GM03348 (cell line): ENCODE measurements at places on chromosomes 2 and 18.
A peak's percentile ranks its signal among the peaks of the same experiment; 100 is the strongest.

GRCh38 chr2:230830428-230830827 lies 34.3 kb upstream of the ITM2C start:
- no peak for DNase-seq

DNA sequence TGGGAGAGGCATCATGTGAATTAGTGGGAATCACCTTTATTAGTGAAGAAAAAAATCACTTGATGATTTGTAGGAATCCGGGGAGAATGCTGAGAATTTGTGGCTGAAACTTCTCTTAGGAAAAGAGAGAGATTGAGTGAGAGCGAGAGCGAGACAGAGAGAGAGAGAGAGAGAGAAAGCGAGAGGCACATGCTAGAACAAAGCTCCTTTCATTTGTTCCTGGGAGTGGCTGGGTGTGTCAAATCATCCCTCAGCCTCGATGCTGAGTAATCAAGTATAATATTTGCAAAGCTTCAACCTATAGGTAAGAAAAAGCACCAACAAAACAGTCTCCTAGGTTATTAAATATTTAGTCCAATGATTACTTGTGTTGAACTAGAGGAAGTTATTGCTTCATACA lies 4.4 kb upstream of the SERPINB5 start:
- no peak for DNase-seq

DNA sequence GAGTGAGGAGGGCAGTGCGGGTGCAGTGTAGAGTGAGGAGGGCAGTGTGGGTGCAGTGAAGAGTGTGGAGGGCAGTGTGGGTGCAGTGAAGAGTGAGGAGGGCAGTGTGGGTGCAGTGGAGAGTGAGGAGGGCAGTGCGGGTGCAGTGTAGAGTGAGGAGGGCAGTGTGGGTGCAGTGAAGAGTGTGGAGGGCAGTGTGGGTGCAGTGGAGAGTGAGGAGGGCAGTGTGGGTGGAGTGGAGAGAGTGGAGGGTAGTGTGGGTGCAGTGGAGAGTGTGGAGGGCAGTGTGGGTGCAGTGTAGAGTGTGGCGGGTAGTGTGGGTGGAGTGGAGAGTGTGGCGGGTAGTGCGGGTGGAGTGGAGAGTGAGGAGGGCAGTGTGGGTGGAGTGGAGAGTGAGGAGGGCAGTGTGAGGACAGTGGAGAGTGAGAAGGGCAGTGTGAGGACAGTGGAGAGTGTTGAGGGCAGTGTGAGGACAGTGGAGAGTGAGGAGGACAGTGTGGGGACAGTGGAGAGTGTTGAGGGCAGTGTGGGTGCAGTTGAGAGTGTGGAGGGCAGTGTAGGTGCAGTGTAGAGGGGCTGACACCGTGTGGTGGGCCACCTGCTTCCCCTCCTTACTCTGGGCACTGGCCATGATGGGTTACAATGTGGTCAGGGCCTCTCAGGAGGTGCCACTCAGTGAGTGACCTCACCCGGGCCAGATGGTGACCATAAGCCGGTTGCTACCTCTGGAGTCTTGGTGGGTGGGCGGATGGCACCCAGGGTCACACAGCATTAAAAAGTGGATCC lies 28.5 kb downstream of the INPP4A start:
- DNase-seq, result no peak

DNA sequence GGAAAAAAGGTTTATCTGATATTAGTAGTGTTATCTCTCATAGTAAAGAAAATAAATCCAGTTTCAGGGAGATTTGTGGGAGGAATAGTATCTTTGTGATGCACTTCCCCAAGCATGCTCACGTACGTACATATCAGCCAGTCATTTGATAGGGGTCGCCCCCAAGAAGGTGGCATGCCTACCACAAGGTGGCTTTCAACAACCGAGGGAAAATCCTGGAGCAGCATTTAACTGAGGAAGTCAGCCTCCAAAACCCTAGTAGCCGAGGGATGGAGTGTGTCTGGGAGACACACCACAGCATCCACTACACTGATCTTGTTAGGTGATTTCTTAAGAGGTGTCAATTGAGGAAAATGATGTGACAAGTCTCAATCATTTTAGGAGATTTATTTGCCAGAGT lies 623.9 kb downstream of the NYAP2 start:
- no peak for DNase-seq

DNA sequence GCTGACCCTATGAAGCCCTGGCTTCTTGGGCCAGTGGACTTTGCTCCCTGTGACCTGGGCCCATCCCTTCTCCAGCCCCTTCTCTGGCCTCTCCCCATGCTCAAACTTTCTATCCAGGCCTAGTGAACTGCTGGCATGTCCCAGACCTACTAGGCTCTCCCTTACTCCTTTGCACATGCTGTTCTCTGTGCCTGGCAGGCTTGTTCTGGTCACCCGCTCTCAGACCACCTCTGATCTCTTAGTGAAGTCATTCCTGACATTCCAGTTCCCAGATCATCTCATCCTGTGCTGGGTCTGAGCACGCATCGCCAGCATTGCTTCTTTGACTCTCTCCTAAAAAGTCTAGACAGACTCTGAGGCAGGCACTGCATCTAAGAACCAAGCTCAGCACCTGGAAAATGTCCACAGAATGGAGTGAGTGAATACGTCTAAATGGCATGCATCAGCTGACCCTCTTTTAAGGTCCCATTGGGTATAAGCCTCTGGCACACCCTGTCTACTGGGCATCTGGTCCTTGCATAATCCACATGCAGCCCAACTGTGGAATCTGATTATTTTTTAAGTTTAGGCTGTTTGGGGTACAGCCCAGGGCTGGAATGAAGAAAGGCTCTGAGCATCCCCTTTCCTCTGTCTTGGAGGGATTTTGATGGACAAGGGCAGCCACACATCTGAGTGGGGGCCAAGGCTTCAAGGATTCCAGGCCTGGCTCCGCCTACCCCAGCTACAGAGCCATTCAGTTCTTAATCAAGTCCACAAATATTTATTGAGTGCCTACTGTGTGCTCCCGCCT lies 130.6 kb upstream of the HAAO start:
- peak; percentile 91 for DNase-seq

- DNase-seq, result no peak
Observed at GRCh38 chr18:67408240-67408639, 108.3 kb downstream of the DSEL start.

DNA sequence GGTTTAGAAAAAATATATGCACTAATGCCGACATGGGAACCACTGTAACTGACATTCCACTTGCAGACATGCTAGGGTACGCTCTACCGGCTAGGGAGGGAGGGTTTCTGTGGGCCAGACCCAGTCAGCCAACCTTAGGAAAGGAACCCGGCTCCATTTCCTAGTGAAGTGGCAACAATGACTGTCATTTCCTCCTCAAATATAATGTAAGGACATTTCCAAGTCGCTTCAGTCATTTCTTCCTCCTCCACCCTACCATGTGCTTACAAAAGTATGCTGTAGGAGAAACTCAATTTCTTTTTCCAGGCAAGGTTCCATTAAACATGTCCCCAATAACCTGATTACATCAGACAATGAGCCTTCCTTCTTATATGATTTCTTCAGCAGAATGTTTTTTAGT lies 64.3 kb upstream of the PSMD14 start:
- no peak for DNase-seq

- DNase-seq, result no peak
Observed at GRCh38 chr2:239146011-239146641, 254.7 kb downstream of the HDAC4 start.

GRCh38 chr2:138415985-138416384 lies 85.6 kb upstream of the SPOPL start:
- DNase-seq, result no peak

DNA sequence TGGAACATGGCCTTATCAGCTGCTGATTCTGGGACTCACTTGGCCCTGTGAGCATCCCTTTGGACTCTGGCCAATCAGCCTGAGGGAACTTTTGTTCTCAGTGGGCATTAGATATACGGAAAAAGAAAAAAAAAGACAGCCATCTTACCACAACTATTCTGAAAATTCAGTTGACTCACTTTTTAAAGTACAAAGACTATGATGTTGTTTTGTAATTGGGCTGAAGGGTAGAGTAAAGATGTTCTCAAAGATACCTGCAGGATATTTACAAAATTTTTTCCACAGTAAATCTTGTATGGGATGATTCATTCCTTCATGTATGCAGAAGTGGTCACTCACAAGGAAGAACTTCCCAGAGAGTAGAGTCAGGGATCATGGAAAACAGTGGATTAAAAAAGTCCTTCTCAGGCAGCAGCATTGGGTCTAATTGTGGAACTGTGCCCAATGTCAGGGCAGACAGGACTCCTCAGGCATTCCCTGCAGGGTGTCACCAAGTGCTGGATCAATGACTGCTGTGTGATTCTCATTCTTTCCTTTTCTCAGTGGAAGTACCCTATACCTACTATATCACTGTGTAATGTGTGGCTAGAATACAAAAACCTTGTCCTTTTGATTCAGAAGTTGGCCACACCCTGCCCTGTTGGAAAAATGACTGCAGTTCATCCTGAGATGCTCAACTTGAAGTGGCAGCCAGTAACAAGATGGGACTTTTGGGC lies 35.4 kb downstream of the SULT1C4 start:
- DNase-seq, result peak; percentile 23

DNA sequence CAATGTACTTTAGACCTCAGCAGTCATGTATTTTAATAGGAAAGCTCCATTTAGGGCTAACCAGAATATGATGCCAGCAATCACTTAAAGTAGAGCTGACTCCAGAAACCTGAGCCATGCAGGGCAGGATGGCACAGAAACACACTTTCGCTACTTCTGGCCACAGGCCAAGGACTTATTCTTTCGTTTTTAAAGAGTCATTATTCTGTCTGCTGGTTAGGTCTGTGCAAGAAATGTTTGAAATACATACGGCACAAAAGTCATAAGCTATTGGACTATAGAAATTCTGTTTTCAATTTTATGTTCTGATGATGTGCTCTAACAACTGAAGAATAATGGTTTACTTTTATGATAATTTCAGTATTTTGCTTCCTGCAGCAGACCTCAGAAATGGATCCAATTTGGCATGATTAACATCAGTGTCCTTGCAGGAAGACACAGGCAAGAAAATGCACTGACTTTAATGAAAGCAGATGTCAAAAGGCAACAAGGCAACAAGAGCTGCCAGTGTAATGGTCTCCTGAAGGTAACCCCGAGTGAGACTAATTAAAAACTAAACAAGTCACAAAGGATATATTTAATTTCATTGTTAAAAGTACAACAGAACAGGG lies 114.4 kb upstream of the CHRNA1 start:
- DNase-seq, result peak; percentile 30

DNA sequence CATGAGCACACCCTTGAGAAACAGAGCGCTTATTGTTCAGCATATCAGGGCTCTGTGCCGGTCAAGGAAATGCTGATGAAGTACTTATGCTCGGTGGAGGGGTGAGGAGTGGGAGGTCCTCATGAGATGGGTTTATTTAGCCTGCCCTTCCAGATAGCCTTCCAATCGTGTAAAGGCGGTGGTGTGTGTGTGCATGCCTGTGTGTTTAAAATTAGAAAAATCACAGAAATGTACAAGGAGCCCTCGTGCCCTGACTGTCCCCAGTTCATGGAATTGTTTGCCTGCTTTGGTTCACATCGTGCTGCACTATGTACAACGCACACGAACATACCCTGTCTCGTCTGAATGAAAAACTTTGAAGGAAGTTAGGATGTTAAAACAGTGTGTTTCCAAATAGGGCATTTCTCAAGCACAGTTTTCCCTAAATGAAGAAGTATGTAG lies 158.6 kb downstream of the AQP4 start:
- no peak for DNase-seq

DNA sequence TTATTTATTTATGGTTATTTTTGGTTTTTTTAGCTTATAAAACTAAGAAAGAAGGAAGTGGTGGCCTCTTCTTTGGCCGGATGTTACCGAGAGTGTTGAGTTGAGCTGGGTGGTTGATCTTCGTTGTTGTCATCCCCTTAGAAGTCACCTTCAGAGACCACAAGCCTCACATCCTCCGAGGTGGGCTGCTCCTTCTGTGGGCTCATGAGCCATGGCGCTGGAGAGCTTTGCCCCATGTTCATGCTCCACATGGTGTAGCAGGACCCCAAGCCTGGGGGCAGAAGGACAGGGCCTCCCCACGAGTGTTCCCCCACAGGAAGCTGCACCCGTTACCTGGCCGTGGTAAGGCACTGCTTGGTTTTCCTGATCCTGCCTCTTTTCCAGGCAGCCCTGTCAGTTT lies 23.4 kb downstream of the SNTG2 start:
- no peak for DNase-seq
